ENCODE measurements at places on chromosomes 5 and 9.

DNA sequence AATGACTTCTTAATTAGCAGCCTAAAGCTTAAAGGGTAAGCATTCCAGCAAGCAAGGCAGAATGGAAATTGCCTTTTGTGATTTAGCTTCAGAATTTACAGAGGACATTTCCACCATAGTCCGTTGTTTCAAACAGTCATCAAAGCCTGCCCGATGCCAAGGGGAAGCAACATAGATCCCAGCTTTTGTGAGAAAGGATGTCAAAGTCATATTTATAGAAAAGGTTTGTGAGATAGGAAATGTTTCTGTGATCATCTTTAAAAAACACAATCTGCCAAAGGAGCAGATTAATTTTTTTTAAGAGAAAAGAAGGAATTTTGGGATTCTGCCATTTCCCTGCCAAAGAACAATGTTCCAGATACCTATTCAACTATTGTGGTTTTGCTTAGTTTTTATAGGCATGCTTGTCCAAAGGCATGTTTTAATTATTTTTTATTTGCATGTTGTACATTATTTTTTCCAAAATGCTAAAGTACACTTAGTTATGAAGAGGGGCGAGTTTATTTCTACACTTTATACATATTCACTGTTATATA lies 346.9 kb downstream of the ZNF608 start:
- DNase-seq, result no peak

DNA sequence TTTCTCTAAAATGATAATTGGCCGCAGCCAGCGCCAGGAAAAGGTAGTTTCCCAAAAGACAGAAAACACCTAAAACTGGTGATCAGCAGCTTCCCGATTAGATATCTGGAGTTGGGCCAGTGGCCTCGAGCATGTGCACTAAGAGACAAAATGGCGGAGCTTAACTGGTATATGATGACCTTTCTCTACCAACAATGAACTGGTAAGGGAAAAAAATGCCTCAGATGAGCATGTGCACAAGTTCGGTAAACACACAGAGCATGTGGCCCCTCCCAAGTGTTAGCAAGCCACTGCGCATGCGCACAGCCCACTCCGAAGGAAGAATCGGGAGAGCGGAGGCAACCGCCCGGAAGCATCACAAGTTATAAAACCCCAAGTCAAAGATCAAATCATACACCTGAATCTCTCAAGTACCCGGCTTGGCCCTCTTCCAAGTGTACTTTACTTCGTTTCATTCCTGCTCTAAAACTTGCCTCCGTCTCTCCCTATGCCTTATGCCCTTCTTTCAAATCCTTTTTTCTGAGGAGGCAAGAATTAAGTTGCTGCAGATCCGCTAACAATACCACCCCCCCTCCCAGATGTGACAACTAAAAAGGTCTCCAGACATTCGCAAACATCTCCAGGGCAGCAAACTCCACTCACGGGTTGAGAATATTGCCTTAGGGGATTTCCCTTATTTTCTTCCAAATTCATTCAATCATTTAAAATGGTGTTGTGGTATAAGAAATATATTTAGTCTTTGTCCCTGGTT lies 15.0 kb upstream of the PTBP3 start:
- peak; percentile 77 for DNase-seq

DNA sequence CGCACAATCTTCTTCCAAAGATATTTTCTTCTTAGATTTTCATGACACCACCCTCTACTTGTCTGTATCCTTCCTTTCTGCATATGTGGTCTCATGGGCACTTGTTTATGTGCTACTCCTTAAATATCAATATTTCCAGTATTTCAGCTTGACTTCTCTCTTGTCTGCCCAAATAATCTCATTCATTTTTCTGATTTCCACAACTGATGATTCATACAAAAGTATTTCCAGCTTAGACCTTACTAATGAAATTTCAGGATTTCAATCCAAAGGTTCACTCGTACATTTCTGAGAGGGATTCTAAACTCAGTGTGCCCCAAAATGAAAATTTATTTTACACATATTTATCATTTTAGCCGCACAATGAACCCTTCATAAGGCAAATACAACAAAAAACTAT lies 928.9 kb upstream of the C9orf72 start:
- DNase-seq, result no peak

- no peak for DNase-seq
These were observed 95.4 kb downstream of the TLE4 start for GRCh38 chr9:79667120-79667519.

GRCh38 chr9:89386797-89387196 lies 68.5 kb downstream of the SECISBP2 start:
- DNase-seq, result no peak

DNA sequence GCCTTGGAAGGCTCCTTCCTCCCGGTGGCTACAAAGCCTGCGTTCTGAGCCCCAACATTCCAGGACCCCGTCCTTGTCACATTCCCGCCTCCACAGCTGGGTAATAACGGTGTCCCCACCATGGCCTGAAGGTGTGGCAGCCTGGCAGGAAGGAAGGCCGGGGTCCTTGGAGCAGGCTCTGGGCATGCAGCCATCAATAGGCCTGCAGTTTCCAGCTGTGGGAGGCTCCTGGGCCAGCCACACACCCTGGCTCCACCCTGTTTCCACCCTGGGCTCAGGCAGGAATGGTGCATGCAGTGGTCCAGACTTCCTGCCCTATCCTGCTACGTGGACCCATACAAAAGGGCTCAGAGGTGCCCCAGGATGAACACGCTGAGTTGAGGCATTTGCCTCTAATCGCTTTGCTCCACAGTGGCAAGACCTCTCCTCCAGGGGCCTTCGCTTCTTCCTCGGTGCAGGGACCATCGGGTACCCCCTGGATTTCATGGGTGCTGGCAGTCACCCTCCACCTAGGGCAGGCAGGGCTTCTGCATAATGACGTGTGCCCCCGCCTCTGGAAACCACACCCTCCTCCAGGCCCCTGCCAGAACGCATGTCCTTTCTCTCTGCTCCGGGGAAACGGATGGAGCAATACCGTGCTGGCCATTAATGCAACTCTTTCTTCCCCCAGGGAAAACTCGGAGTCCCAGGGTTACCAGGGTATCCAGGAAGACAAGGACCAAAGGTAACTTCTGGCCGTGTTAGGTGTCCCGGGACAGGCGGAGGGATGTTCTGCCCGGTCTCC lies 95.1 kb upstream of the FCN2 start:
- peak; percentile 44 for DNase-seq

DNA sequence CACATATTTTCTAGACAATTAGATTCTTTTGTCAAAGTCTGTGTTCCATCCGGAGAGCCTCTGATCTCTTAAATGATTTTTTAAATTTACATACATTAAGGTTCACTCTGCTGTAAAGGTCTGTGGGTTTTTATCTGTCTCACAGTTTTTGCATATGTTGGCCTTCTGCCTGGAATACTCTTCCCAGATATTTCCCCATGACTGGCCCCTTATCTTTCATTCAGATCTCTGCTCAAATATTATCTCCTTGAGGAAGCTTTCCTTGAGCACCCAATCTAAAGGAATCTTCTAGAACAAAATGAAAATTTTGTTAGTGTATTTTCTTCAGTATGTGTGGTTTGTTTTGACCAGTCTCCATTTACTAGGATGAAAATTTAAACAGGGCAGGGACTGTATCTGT lies 26.3 kb downstream of the FAF2 start:
- DNase-seq, result no peak

All from lung microvascular endothelial cell (primary cell).